Activated naive CD8-positive, alpha-beta T cell treated with anti-CD3 and anti-CD28 coated beads, Interleukin-2, amount 10 ng/mL, durations not matched to agents 7 days and 5 days (primary cell): ENCODE measurements at places on chromosomes 7 and 10. TPM values are rescaled to one million over a fixed set of nuclear protein-coding genes. Genes with fewer than 3 reads are reported as not detected.

DNA sequence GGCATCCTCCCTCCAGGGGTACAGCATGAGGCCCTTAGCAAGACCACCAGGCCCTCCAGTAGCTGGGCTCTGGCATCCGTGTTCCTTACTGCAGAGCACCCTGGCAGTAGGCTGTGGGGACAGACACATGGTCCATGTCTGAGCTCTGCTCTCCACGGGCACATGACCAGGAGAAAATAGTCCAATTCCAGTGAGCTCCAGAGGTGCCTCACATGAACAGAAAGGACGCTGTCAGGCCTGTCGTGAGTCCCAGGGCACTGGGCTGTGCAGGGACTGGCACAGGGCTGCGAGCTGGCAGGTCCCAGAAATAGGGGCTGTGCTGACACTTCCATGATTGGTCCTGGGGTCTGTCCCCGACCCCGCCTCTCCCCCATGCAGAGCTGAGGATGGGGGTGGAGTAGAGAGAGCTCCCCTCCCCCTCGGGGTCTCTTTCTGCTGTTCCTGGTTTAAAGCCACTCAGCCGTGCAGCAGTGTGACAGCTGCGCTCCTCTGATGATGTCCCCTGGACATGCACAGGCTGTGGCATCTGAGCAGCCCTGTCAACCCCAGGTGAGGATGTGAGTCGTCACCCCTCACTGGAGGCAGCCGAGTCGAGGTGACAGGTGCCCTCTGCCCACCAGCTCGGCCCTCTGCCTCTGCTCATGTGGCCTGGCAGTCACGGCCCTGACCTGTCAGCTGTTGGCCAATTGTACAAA is 25.2 kb upstream of the ZNF488 start:
- DNase-seq: no peak

GRCh38 chr7:127578711-127579275 is 6.6 kb downstream of the GCC1 start:
- no peak for DNase-seq

DNA sequence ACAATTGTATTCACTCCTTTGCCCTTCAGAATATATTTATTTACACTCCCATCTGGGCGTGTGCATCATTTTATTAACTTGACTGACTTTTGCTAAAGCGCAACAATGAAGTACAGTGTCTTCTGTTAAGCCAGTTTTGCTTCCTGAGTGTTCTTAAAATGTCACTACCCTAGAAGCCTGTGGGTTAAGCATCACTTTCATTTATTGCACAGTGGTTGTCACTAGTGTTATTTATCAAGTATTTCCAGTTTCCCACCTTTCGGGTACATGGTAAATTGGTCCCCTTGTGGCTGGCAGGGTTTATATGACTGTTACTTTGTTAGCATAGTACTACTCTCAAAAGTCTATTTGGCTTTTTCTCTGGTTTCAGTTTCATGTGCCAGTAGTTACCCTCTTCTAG is 3.3 kb downstream of the HILPDA start:
- DNase-seq: no peak

- DNase-seq: no peak
Observed at GRCh38 chr7:140006600-140006999, 56.2 kb downstream of the PARP12 start.

- DNase-seq: no peak
Observed at GRCh38 chr10:92027141-92027540, 103.6 kb downstream of the BTAF1 start.

DNA sequence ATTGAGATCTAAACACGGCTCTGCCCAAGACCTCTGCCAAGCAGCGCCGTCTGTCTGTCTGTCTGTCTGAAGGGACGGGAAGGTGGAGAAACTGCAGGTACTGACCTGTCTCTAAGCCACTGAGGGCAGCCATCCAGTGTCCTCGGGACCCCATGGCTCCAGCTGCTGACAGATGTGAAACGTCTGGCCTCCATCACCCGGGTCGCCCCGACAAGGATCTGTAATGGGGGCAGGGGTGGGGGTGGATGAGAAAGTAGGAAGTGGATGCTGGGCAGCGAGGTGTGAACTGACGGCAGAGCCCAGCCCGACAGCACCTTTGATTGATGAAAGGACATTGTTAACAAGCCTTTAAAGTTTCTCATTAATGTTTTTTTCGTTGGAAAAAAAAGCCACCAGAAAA is 193.1 kb downstream of the EBF3 start:
- DNase-seq: no peak

DNA sequence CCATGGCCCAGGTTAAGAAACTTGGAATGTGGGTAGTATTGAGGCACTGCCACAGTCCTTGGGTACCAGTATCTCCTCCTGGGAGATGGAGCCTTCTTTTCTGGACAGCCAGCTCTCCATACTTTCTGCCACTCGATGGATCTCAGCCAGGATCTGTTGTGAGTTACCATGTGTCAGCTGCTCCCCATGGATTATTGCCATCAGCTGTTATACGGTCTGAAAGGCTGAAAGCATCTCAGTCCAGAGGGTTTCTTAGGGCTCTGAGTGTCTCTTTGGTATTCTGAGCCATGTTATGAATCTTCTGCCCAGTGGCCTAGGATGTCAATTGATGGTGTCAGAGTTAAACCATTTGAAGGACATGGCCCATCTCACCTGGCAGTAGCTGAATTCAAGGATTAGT is 197.5 kb downstream of the C7orf25 start:
- DNase-seq: no peak

DNA sequence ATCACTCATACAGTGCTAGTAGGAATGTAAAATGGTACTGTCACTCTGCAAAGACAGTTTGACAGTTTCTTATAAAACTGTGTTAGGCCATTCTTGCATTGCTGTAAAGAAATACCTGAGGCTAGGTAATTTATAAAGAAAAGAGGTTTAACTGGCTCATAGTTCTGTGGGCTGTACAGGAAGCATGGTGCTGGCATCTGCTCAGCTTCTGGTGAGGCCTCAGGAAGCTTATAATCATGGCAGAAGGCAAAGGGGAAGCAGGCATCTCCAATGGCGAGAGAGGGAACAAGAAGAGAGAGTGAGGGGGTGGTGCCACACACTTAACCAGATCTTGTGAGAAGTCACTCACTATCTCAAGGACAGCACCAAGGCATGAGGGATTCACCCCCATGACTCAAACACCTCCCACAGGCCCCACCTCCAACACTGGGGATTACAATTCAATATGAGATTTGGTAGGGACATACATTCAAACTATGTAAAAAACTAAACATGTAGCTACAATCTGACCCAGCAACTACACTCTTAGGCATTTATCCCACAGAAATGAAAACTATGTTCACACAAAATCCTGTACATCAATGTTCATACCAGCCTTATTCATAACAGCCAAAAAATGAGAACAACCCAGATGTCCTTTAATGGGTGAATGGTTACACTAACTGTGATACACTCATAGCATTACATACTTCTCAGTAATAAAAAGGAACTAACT is 5.0 kb downstream of the ALDH18A1 start:
- DNase-seq: no peak

GRCh38 chr7:135602304-135602703 is 44.6 kb downstream of the NUP205 start:
- no peak for DNase-seq

DNA sequence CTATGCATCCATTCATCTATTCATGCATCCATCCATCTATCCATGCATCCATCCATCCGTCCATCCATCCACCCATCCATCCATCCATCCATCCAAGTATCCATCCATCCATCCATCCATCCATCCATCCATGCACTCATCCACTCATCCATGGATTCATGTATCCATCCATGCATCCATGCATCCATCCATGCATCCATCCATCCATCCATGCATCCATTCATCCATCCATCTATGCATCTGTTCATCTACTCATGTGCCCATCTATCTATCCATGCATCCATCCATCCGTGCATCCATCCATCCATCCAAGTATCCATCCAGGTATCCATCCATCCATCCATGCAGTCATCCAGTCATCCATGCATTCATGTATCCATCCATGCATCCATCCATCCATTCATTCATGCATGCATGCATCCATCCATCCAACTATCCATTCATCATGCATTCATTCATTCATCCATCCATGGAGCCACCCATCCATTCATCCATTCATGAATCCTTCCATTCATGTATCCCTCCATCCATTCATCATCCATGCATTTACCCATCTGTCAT is 132.0 kb downstream of the DYNC2I1 start:
- no peak for DNase-seq

- DNase-seq: no peak
Observed at GRCh38 chr10:130635528-130635927, 499.3 kb downstream of the GLRX3 start.

- no peak for DNase-seq
Observed at GRCh38 chr7:34417781-34418180, 240.2 kb upstream of the NPSR1 start.

GRCh38 chr7:94633014-94633341 is 23.0 kb downstream of the SGCE start:
- DNase-seq: no peak

GRCh38 chr7:50653126-50653864 is 88.1 kb upstream of the DDC start:
- no peak for DNase-seq

- no peak for DNase-seq
Observed at GRCh38 chr10:118957443-118957825, 72.1 kb upstream of the NANOS1 start.

DNA sequence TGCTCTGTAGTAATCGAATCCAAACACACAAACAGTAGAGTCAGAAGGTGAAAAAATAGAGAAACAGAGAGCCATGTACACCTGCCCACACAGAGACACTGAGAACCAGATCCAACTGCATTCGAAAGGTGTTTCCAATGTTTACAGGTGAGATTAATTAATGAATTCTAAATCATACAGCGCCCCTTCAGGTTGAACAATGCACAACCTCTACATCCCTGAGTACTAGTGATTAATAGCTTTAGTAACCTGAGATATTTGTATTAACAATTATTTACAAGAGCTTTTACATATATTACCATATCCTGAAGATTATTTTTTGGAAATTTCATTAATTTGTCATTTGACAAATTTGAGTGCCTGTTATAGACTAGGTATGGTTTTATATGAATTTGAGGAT is 7.6 kb upstream of the MRC1 start:
- no peak for DNase-seq

DNA sequence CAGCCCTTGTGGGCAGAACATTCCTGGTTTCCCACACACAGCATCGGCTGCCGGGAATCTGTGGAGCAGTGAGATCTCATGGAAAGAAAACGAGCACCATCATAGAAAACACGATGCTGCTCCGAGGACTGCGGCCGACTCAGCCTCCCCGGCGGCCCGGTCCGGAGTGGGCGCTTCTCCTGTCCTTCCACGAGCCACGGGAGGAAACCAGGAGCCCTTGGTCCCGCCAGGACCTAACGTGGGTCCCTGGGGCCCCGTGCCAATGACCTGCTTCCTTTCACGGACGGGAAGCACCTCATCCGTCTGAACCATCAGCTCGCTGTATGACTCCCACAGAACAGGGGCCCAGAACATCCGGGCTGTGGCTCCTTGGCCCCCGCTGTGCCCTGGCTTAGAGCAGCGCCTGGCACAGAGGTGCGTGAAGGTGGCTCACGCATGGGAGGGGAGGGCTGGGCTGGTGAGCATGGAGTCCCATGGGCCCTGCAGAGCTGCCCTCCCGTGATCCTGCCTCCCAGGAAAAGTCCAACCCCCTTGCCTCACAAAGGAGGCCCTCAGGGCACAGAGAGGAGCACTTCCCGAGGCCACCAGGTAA is 280.5 kb downstream of the MAD1L1 start:
- no peak for DNase-seq

- no peak for DNase-seq
Observed at GRCh38 chr7:18974803-18975202, 142.6 kb downstream of the TWIST1 start.

DNA sequence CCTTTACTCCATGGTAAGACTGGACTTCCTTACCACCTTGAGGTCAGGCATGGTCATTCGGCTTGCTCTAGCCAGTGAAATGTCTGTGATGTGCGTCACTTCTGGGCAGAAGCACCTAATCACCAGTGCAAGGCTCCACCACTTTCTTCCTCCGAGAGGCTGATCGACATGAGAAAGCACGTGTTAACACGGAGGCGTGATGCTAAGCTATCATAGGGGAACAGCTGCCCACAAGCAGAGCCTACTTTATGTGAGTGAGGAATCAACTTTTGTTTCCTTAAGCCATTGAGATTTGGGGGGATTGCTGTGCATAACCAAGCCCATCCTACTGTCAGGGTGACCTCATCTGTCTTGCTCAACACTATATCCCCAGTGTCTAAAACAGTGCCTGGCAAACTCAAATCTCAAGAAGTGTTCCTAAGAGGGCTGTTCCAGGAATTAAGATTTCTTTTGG is 23.1 kb upstream of the SAR1A start:
- no peak for DNase-seq

- DNase-seq: no peak
Observed at GRCh38 chr7:123784263-123784662, 35.5 kb upstream of the WASL start.

DNA sequence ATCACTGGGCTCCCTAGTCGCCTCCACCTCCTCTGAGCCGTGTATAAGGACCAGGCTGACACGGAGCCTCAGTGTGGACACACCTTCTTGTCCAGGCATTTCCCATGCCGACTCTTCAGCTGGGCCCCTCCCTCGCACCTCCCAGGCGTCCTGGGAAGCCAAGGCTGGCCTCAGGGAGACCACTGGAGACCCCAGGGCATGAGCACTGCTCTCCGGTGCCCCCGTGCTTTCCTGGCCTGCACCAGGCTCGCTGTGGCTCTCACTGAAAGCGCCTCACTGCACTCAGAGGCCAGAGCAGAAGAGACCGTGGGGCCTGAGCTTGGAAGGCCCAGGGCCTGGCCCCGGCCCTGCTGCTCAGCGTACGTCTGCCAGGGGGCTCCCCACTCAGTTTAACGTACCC is 31.4 kb downstream of the LRRC27 start:
- no peak for DNase-seq

GRCh38 chr10:132582137-132582536 is 44.5 kb downstream of the INPP5A start:
- no peak for DNase-seq

GRCh38 chr10:35399414-35400009 is 63.2 kb downstream of the CCNY start:
- DNase-seq: no peak

- DNase-seq: peak; percentile 90
Observed at GRCh38 chr7:100049441-100050291, at the start of gene ZSCAN21. Gene ZSCAN21, plus strand, starts transcription at chr7:100049774. Its CDS starts 7,233 bp downstream, at chr7:100057007.

- DNase-seq: no peak
Observed at GRCh38 chr7:117158941-117159697, 163.7 kb downstream of the WNT2 start.

ASB10 gene
- not detected for total RNA-seq

CDNF gene
- total RNA-seq: 1.0 TPM

HOXA6 gene
- not detected for total RNA-seq

VSTM4 gene
- not detected for total RNA-seq

HYAL4 gene
- total RNA-seq: not detected

PTF1A gene
- total RNA-seq: not detected

MRC1 gene
- 1.7 TPM for total RNA-seq

PTPRZ1 gene
- not detected for total RNA-seq

RHOBTB1 gene
- total RNA-seq: not detected

NEUROD6 gene
- not detected for total RNA-seq

AVL9 gene
- 42.2 TPM for total RNA-seq

PDK4 gene
- 1.2 TPM for total RNA-seq

AKR1D1 gene
- not detected for total RNA-seq

LRIT1 gene
- total RNA-seq: not detected

FFAR4 gene
- not detected for total RNA-seq

OR6V1 gene
- total RNA-seq: not detected
